Brain microvascular endothelial cell (primary cell): ENCODE measurements at places on chromosomes 2 and 18.

DNA sequence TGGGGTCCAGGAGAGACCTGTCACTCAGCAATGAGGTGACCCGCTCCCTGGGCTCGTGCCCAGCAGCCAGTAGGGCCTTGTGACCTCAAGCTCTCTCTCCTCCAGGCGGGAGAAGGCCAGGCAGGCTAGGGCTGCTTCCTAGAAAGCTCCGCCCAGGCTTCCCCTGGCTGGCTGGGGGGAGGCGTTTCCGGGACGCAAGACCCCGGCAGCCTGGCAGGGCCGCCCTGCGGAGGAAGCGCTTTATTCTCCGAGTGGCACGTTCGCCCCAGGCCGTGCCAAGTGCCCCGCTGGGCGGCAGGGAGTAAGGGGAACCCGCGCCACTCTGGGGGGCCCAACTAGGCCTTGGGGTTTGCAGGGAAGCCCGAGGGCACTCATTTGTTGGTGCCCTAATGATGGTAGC is 21.2 kb upstream of the EPAS1 start:
- DNase-seq = peak; percentile 16

GRCh38 chr2:100236166-100236565 is 86.1 kb downstream of the LONRF2 start:
- DNase-seq = no peak

- no peak for DNase-seq
These were observed 84.5 kb upstream of the NOSTRIN start for GRCh38 chr2:168717790-168718502.

GRCh38 chr2:219638948-219639755 is 11.7 kb downstream of the SLC4A3 start:
- DNase-seq = no peak

DNA sequence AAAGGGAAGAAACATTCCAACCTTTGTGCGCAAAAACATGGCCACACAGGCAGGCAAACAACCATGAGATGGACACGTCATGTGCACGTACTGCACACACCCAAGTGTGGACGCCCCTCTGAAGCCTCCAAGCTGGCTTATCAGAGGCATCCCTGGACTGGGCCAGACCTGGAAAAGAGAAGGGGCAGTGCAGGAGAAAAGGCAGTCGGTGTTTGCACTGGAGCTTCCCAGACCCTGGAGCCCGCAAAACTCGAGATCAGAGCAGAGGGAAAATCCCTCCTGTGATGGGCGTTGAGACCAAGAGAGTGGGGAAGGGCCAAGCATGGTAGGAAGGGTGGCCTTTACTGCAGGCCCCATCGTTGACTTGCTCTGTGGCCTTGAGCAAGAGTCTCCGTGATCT is 269.5 kb downstream of the CYRIA start:
- no peak for DNase-seq

DNA sequence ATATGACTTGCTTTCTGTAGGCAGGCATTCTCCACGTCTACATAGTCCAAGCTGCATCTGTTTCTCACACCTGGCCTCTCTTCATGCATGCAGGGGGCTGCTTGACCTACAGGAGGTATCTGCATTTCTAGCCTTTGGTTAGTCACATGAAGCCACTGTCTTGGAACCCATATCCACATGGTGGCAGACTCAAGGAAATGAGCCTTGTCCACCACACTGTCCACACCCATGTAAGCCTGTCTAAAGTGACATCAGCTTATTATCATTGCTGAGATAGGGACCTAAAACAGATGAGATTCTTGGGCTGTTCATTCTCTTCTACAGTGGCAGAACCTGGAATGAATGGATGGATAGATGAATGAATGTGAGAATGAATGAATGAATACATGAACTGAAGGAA is 160.4 kb downstream of the DOCK10 start:
- no peak for DNase-seq

- no peak for DNase-seq
These were observed 15.0 kb upstream of the OTOF start for GRCh38 chr2:26492749-26493515.

DNA sequence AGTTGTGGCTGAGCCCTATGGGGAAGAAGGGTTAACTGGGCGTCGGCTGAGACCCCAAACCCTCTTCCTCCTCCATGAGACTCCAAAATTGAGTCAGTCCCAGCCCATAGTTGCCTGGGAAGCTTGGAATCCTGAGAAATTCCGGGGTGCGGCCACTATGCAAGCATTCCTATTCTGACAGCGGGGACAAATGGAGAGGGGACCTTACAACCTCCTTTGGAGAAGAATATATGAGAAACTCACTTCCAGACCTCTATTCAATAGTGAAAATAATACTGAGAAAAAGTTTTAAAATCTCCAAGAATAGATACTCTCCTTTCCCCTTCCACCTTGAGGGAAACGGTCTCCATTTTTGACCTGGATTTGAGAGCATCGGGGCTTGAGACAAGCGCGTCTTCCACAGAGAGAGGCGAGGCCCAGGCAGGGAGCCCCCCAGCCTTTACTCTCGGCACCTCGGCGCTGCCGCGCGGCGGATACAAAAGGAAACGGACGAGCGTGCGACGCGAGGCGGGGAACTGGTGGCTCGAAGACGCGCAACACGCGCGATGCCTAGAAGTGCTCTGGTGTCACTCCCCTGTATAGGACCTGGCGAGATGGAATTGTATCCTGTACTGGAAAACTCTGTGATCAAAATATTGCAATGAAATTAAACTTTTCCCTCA is 11.1 kb downstream of the NR4A2 start:
- DNase-seq = no peak

- DNase-seq = no peak
These were observed 263.2 kb upstream of the CDH7 start for GRCh38 chr18:65487569-65487968.

- DNase-seq = no peak
These were observed 983 bp downstream of the MTX2 start for GRCh38 chr2:176270100-176270750.

DNA sequence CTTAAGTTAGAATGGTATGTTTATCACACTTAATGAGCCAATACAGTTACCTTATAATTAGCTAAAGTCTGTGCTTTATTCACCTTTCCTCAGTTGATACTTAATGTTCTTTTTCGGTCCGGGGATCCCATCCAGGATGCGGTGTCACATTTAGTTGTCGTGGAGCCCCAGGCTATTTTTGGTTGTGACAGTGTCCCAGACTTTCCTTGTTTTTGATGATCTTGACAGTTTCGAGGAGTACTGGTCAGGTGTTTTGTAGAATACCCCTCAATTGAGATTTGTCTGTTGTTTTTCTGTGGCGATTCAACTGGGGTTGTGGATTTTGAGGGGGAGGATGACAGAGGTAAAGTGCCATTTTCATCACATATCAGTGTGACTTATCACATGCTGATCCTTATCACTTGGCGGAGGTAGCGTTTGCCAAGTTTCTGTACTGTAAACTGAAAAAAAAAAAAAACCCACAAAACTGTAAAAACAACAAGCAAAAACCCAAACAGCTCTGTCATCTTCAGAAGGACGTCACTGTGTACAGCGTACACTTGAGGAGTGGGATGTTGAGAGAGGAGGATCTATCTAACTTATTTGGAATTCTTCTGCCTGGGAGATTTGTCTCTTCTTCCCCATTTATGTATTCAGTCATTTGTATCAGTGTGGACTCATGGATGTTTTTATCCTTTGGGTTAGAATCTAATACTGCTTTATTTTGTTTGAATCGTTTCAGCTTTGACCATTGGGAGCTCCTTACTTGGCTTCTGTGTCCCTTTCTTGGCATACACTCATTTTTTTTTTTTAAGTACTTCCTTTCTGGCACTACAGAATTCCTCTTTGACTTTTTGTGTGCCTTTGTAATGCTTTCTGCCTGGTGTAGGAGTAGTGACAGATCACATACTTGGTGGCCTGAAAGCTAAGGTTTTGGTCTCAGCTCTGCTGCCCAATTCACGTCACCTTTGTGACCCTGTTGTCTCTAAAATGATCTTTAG is 68.1 kb downstream of the FMNL2 start:
- peak; percentile 51 for DNase-seq

GRCh38 chr2:183024339-183025095 is 13.7 kb downstream of the NCKAP1 start:
- DNase-seq = no peak

DNA sequence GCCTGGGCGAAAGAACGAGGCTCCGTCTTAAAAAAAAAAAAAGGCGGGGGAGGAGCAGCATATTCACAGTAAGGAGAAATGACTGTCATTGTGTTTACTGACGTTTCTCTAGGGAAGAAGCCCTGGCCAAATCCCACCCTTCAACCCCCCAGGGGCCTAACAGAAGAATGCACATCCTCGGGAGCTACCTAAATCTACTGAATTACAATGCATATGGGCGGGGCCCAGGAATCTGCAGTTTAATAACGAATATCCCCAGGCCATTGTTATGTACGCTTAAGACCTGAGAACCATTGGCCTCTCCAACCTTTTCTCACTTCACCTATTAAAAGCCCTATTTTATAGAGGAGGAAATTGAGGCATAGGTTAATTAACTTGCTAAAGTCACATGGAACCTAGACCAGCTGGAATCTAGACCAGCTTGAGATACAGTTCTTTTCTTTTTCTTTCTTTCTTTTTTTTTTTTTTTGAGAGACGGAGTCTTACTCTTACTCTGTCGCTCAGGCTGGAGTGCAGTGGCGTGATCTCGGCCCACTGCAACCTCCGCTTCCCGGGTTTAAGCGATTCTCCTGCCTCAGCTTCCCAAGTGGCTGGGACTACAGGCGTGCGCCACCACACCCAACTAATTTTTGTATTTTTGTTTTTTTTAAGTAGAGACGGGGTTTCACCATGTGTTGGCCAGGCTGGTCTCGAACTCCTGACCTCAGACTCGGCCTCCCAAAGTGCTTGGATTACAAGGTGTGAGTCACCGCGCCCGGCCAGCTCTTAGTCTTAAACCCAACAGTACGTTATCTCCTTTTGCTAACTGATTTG is 708 bp upstream of the RIF1 start:
- no peak for DNase-seq

- peak; percentile 88 for DNase-seq
These were observed 958.9 kb downstream of the DCDC2C start for GRCh38 chr2:4662161-4662779.

GRCh38 chr2:172052000-172052983 is 33.0 kb upstream of the DLX1 start:
- no peak for DNase-seq

GRCh38 chr2:186995092-186995491 is 146.1 kb upstream of the ZSWIM2 start:
- peak; percentile 25 for DNase-seq

GRCh38 chr2:45915523-45915922 is 264.0 kb downstream of the PRKCE start:
- DNase-seq = no peak
